Stimulated activated CD8-positive, alpha-beta memory T cell treated with anti-CD3 and anti-CD28 coated beads, Interleukin-4, amount 100 ng/mL, for 1 hour (primary cell): ENCODE measurements at places on chromosomes 5 and 9.

DNA sequence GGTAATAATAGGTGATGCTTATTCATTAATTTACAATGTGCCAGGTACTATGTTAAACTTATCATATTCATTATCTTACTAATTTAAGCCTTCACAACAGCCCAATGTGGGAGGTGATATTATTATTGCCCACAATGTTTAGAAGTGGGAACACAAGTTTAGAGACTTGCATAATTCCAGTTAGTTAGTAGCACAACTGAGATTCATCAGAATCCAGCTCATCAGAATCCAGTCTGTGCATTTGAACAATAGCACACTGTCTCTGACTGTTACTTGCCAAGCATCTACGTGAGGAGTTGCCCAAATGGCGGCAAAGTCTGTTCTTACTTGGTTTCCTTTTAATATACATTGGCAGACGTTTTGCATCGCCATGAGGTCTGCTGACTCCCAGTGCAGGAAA is 110.9 kb upstream of the BASP1 start:
- no peak for DNase-seq

DNA sequence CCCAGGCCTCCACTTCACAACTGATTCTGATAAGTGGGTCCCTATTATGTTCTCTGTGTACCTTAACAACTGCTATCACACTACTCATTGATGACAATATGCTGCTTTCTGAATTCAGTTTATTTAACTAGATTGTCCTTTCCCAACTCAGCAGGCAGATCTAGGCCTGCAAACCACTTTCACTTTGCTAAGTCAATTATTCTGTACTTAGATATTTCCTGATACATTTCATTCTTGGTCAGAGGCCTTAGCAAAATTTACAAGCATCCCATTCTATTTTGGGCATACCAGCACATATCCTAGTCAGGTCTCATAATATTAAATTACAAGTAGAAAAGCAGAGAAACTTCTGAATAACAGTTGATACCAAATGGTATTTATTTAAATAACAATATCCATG is 235.7 kb upstream of the HAPLN1 start:
- DNase-seq: no peak

- DNase-seq: no peak
Observed at GRCh38 chr9:135765416-135765815, 63.4 kb downstream of the KCNT1 start.

DNA sequence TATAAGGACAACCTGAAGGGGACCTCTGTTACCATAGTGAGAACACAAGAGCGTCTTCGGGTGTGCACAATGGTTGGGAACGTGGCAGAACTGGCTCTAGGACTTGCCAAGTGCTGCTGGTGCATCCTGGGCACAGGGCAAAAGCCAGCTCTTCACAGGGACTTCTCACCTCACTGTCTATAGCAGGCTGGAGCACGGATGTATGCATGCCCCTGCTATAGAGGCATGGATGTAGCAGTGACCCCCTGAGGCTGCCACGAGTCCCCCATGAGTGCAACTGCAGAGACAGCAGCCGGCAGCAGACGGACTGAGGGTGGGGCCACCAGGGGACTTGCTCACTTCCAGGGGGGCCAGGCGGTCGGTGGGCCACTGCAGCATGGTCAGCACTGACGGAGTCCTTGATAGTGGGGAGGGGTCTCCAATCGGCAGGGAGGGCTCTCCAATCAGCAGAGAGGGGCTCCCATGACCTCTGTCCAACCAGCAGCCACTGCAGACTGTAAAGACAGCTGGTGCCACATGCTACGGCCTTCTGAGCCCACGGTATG is 64.9 kb downstream of the SEMA4D start:
- DNase-seq: no peak

GRCh38 chr5:173721601-173722232 is 105.3 kb upstream of the BOD1 start:
- no peak for DNase-seq

DNA sequence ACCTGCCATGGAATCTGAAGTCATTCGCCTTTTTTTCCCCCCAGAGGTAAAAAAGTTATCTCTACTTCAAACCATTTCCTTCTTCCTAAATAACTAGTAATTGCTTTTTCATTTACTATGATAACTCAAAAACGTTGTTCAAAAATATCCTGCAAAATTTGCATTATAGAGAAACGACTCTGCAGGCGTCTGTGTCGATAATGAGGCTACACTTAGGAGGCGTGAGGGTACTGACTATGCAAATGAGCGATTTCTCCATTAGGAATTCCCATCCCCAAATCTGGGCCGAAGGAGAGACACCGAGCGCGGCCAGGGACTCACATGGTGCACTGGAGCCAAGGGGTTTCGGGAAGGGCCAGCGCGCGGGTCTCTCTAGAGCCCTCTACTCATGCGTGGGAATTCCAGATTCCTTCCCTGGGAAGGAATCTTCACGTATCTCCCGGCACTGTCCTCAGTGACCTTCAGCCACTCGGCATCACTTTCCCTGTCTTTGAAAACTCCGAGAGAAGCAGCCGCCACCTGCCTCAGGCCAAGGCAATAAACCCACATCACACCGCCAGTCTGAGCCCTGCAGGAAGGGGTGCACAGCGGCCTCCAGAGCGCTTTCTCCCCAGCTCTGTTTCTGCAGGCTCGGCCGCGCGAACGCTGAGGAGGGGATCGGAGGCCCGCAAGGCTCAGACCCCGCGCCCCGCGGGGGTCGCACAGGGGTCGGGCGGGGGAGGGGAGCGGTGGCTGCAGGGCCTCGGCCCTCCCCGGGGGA is 718 bp upstream of the DENND4C start:
- peak; percentile 33 for DNase-seq

DNA sequence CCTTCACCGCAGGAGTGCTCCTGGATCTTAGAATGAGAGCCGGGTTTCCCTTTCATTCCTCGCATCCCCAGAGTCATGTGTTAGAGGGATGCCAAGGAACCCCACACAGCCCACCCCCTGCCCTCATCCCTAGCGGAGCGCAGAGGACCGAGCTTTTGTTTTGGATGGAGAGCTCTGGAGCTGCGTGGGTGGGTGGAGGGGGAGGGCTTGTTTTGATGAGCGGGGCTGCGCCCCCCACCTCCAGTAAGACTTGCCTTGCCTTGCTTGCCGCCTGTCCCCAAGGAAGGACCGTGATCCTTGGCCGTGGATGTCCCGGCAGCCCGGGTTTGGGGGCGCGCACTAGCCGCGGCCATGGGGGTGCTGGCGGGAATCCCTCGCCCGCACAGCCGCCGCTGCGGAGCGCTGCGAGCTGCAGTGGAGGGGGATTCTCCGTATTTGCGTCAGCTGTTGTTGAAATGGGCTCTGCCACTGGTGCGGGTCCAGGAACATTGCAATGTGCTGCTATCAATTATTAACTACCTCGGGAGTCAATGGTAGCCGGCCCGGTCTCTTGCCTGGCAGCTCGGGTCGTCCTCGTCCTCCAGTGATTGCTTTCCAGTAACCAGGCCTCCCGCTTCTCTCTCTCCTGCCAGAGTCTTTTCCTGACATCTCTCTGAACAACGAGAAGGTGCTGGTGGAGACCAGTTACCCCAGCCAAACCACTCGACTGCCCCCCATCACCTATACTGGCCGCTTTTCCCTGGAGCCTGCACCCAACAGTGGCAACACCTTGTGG is 1.0 kb downstream of the EGR1 start:
- DNase-seq: no peak

DNA sequence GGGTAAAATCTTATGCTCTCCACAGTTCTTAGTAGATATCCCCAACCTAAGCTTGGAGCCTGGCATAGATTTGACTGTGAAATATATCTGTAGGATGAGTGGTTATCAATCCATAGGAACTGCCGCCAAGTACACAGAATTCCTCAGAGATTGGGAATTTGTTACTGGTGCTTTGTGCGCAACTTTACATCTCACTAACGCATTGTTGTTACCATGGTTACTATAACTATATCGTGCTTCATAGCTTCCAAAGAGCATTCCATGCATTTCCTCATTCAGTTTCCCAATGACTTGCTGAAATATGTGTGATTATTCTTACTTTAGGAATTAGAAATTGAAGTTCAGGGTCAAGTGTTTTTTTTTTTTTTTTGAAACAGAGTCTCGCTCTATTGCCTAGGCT is 9.5 kb upstream of the GGTA1 start:
- no peak for DNase-seq

- no peak for DNase-seq
Observed at GRCh38 chr5:50655067-50655809, 11.2 kb upstream of the PARP8 start.

DNA sequence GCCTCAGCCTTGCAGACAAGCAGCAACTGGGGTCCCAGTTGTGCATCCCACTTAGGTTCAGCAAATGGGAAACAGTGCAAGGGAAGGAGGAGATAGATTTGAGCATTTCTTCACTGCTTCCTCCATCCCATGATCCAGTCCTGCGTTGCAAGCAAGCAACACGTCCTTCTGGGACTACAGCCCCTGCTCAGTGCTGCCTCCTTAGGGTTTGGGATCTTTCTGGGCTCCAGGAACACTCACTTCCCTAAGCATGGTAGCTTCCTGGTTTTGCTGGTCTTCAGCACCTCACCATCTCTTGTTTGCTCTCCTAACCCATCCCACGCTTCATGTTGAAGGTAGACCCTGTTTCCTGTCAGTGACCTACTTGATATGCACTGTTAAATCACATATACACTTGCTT is 444.7 kb downstream of the MED10 start:
- DNase-seq: no peak

- no peak for DNase-seq
Observed at GRCh38 chr9:4422495-4422894, 67.8 kb upstream of the SLC1A1 start.

DNA sequence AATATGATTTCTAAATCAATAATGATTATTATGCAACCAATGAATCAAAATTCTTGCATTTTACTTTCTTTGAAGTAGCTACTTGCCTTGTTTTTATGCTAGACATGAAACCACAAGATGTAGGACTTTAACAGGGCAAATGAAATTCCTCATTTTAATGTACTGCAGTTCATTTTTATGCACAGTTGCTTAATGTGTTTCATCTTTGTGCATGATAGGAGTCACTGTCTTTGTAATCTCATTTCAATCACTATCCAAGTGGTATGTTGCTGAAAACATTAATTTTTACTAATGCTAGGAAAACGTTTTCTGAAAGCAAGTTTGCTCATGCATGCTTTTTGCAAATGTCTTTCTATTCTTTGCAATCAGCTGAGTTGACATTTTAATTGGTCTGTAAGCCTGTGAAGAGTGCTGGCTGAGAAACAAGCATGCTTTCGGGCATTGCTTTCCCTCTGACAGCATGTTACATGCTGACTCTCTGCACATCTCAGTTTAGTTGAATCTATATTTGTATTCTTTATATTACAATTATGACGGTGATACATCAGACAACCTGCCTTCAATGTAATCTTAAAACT is 535.0 kb upstream of the CDH18 start:
- DNase-seq: no peak

DNA sequence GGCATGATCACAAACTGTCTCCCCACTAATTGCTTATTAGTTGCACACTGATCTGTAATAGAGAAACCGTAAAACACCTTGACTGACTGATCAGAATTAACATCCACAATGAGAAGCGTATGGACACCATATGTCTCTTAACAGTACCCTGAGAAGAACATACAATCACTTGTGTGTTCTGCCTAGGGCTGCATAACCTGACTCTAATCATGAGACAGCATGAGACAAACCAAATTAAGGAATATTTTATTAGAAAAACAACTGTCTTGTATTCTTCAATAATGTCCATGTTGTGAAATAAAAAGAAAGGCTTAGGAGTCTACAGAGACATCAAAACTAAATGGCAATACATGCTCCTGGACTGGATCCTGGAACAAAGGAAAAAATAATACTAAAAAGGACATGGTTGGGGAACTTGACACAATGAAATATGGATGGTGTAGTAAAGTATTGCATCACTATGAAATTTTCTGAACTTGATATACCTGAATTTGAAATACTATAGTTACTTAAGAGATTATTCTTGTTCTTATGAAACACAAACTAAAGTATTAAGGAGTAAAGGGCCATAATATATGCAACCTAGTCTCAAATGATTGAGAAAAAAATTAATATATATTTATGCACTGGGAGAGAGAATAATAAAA is 162.1 kb downstream of the CWC27 start:
- DNase-seq: no peak

DNA sequence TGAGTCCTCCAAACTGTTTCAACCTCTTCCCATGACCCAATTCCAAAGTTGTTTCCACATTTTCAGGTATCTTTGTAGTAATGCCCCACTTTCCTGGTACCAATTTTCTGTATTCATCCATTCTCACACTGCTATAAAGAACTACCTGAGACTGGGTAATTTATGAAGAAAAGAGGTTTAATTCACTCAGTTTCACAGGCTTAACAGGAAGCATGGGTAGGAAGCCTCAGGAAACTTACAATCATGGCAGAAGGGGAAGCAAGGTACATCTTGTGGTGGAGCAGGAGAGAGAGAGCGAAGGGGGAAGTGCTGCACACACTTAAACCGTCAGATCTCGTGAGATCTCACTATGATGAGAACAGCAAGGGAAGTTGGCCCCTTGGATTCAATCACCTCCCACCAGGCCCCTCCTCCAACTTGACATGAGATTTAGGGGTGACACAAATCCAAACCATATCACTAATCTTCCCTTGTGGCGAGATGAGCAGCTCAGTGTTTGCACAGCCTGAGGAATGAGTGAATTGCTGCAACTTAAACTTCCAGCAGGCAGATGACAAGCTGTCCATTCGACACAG is 42.9 kb downstream of the TRIP13 start:
- DNase-seq: no peak

GRCh38 chr5:58081435-58081834 is 378.5 kb downstream of the PLK2 start:
- no peak for DNase-seq

GRCh38 chr5:103414604-103415003 is 148.0 kb downstream of the NUDT12 start:
- no peak for DNase-seq

DNA sequence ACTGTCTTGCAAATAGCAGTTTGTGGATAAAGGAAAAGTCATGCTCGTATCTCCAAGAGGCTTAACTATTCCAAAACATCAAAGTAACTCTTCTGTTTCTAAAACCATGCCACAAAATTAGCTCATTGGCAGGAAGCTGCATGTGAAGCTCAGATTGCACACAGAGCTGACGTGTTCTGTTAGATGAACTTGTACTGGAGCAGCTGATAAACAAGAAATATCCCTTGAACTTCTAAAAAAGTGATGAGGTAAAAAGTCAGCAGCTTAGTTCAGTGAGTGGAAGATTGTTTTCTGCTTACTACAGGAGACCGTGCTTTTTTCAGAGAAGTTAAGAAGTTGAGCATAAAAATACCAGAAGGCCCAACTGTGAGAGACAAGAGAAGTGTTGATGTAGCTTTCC is 113.2 kb downstream of the SLC12A2 start:
- DNase-seq: no peak

GRCh38 chr5:50623666-50624065 is 42.8 kb upstream of the PARP8 start:
- no peak for DNase-seq

- DNase-seq: no peak
Observed at GRCh38 chr9:18393340-18394130, 80.4 kb upstream of the ADAMTSL1 start.

- no peak for DNase-seq
Observed at GRCh38 chr5:78499485-78499884, 139.1 kb downstream of the SCAMP1 start.

- no peak for DNase-seq
Observed at GRCh38 chr9:116116393-116116792, 37.2 kb upstream of the PAPPA start.

GRCh38 chr9:133814586-133815208 is 76.5 kb upstream of the SARDH start:
- DNase-seq: no peak
